ENCODE measurements at places on chromosomes 11 and 22. TPM values are rescaled to one million over a fixed set of nuclear protein-coding genes. Genes with fewer than 3 reads are reported as not detected.

DNA sequence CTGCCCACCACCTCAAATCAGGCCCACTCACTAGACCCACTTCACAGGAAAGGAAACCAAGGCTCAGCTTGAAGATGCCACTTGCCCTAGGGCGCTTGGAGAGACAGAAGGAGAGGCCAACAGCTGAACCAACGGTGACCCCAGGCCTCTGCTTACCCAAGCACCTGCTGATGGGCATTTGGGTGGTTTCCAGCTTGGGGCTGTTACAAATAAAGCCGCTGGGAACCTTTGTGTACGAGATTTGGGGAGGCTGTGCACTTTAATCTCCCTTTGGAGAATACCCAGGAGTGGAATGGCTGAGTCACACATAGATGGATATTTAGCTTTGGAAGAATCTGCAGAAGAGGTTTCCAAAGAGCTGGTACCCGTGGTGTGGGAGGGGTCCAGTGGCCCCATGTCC, 50.9 kb upstream of the LINC01488 start:
- H3K27me3 ChIP-seq: no peaks in the 10 kb centered on the region
- DNase-seq: peak; percentile 37
- no peaks in the 10 kb centered on the region for H3K36me3 ChIP-seq
- no peaks in the 10 kb centered on the region for H3K4me1 ChIP-seq
- no peak overlapping the region for H3K4me3 ChIP-seq

GRCh38 chr11:70650075-70650909, 252.0 kb downstream of the CTTN start:
- H3K27ac ChIP-seq: no peak overlapping the region
- H3K36me3 ChIP-seq: no peaks in the 10 kb centered on the region
- H3K4me3 ChIP-seq: no peak overlapping the region
- H3K4me1 ChIP-seq: no peaks in the 10 kb centered on the region

DNA sequence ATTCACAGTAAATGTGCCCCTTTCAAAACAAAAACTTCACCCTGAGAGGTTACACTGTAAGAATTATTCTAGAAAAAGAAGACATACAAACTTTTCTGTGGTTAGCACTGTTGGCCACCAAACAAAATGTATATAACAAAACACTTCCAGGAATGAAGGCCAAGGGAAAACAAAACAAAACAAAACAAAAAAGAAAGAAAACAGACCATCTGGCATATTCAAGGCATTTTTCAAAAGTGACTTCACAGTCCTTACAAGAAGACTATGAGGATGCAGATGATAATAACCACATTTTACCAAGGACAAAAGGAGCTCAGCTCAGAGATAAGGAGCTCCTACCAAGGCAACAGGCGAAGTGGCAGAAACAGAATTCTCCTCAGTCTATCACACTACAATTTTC, 24.9 kb downstream of the CTSC start:
- no peaks in the 10 kb centered on the region for H3K36me3 ChIP-seq
- peak overlapping the region; percentile 8 for H3K27ac ChIP-seq
- no peak for DNase-seq
- no peaks in the 10 kb centered on the region for H3K27me3 ChIP-seq
- H3K4me3 ChIP-seq: no peak overlapping the region
- H3K4me1 ChIP-seq: no peaks in the 10 kb centered on the region

GRCh38 chr11:87174870-87175269, 137.1 kb downstream of the TMEM135 start:
- no peaks in the 10 kb centered on the region for H3K36me3 ChIP-seq
- H3K27me3 ChIP-seq: no peaks in the 10 kb centered on the region
- peaks cover 10% of the 10 kb centered on the region for H3K4me1 ChIP-seq
- H3K27ac ChIP-seq: no peak overlapping the region
- H3K4me3 ChIP-seq: no peak overlapping the region

GRCh38 chr11:45017329-45017728, 66.6 kb upstream of the TP53I11 start:
- H3K27ac ChIP-seq: no peak overlapping the region
- peaks cover 14% of the 10 kb centered on the region for H3K4me1 ChIP-seq
- no peak overlapping the region for H3K4me3 ChIP-seq
- H3K27me3 ChIP-seq: no peaks in the 10 kb centered on the region
- no peaks in the 10 kb centered on the region for H3K36me3 ChIP-seq
- no peak for DNase-seq

Gene CCDC88B
- total RNA-seq: 3.9 TPM

Gene MUC6
- total RNA-seq: not detected

Measured in sigmoid colon (tissue), 7 donors.